Activated CD4-positive, alpha-beta T cell treated with anti-CD3 and anti-CD28 coated beads for 48 hours (primary cell): ENCODE measurements at places on chromosomes 16 and 17.

GRCh38 chr16:57720142-57720575, 15.4 kb upstream of the KATNB1 start:
- peak; percentile 61 for DNase-seq

DNA sequence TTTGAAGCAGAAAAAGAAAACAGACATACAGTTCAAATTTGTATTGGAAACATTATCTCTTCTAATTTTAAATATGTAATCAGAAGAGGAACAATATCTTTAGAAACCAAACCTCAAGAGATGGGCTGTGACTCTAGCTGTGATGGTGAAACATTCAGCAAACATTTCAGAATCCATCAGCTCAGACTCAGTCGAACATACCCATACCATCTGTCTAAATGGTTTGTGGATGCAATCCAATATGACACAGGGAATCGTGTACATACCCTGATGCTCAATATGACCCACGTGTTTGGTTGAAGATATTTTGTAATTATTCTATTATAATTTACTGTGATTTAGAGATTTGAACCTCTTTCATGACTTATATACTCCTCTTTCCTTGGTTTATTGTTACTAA, 665.2 kb upstream of the CDH8 start:
- no peak for DNase-seq

GRCh38 chr17:48155889-48156611, 48.5 kb downstream of the SNX11 start:
- DNase-seq, result no peak

GRCh38 chr16:22321340-22322001, 24.3 kb downstream of the POLR3E start:
- DNase-seq, result peak; percentile 81

DNA sequence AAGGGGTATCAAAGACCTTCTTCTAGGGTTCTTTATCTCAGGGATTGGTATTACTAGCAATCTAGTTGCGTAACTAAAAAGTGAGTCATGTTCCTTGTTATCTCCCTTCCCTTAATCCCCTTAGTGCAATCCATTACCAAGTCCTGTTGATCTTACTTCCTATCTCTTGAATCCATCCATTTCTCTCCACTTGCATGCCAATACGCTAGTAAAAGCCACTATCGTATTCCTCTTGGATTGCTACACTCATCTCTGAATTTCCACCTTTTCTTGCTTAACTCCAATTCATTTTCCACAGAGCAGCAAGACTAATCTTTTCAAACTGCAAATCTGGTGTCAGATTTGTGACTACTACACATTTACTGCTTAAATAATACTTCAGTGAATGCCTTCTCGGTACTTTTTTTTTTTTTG, 1.8 kb upstream of the ADAT1 start:
- no peak for DNase-seq

- DNase-seq, result no peak
These were observed 5.9 kb downstream of the MEIOB start for GRCh38 chr16:1865902-1866690.
